ENCODE measurements at places on chromosomes 7 and 10.
A peak's percentile ranks its signal among the peaks of the same experiment; 100 is the strongest.

DNA sequence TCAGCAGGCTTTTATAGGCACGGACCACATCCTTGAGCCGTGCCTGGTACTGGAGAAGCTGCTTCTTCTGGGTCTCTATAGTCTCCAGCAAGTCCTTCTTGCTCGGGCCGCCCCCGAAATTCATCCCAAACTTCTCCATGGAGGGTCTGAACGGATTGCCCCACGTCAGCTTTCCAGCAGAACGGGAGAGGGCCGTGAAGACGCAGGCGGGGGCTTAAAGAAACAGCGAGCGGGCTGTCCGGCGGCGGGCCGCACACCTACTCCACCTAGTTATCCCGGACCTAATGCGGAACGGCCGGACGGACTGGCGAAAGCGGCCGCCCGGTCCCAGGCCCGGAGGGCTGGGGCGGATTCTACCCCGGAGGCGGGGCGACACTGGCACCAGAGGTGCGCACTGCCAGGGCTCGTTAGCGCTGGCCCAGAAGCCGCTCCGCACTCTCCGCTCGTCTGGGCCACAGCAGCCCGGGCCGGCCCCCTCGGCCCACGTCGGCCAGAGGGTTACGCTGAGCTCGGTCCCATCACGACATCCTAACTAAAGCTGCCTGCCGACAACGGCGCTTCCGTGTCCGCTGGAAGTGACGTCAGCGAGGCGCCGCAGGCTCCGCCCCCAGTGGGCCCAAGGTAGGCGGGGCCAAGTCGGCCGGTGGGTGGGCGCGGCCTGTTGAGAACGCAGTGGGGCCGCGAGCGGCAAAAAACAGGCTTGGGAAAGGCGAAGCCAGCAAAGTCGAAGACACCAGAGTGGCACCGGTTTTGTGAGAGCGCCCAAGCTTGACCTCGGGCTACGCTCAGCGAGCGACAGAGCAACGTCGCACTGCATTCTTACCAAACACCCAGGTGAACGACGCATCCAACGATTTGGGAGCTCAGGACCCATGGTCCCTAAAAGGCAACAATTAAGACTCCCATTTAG, at the start of gene GCC1:
TSS of gene GCC1 (minus strand) at position 553 of the 910 bp plus-strand sequence. CDS start at position 139, 414 bp downstream.
- peak; percentile 96 for DNase-seq

- no peak for DNase-seq
Observed at GRCh38 chr7:4745265-4745919, 30.0 kb upstream of the AP5Z1 start.

DNA sequence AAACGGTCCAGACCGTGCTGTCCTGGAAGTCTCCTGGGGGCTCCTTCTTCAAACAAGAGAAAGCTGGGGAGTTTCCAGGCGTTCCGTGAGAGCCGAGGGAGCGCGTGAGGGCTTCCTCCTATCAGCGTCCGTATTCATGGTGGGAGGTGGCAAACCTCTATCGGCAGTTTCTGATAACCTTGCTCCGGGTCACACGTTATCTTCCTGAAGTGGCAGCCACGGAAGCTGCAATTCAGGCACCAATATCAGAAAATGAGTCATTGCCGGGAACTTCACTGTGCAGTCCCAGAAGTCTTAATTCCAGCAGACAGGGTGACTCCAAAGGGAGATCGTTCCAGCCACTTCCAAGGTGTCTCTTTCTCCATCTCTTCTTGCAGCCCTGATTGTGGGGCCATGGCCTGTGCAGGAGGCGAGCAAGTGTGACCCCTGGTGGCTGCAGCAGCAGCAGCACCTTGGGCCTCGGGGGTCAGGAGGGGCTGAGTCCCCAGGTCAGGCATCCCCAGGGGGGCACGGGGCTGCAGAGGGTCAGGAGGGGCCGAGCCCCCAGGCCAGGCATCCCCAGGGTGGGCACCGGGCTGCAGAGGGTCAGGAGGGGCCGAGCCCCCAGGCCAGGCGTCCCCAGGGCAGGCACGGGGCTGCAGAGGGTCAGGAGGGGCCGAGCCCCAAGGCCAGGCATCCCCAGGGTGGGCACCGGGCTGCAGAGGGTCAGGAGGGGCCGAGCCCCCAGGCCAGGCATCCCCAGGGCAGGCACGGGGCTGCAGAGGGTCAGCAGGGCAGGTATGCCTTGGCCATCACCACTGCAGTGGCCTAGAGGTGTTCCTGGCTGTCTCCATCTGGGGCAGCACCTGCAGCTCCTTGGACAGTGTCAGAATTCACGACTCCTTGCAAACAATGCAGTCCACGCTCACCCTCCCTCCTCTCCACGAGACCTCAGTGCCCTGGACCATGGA, 538.7 kb downstream of the DNAJB6 start:
- no peak for DNase-seq

GRCh38 chr7:108008827-108009226, 5.9 kb upstream of the LAMB1 start:
- DNase-seq, result no peak

DNA sequence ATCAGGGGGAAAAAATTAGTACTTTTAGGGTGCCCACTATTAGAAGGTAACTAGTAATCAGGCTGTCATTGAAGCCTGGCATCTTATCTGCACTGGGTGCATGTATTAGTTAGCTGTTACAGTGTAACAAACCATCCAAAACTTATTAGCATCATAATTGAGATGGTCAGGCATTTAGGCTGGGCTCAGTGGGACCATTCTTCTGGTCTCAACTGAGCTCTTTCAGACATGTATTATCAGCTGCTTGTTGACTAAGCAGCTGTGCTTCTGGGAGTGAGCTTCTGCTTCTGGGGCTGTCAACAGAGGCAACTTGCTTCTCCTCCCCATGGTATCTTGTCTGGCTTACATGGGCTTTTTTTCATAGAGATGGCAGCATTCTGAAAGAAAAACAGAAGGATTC, 154.0 kb upstream of the ZNF92 start:
- DNase-seq, result no peak

- DNase-seq, result no peak
Observed at GRCh38 chr7:55510621-55511020, 61.7 kb downstream of the VOPP1 start.

Measured in memory B cell (primary cell).